ENCODE measurements at places on chromosomes 1 and 21.

GRCh38 chr1:241749041-241749944, 97.2 kb downstream of the WDR64 start:
- DNase-seq = no peak

DNA sequence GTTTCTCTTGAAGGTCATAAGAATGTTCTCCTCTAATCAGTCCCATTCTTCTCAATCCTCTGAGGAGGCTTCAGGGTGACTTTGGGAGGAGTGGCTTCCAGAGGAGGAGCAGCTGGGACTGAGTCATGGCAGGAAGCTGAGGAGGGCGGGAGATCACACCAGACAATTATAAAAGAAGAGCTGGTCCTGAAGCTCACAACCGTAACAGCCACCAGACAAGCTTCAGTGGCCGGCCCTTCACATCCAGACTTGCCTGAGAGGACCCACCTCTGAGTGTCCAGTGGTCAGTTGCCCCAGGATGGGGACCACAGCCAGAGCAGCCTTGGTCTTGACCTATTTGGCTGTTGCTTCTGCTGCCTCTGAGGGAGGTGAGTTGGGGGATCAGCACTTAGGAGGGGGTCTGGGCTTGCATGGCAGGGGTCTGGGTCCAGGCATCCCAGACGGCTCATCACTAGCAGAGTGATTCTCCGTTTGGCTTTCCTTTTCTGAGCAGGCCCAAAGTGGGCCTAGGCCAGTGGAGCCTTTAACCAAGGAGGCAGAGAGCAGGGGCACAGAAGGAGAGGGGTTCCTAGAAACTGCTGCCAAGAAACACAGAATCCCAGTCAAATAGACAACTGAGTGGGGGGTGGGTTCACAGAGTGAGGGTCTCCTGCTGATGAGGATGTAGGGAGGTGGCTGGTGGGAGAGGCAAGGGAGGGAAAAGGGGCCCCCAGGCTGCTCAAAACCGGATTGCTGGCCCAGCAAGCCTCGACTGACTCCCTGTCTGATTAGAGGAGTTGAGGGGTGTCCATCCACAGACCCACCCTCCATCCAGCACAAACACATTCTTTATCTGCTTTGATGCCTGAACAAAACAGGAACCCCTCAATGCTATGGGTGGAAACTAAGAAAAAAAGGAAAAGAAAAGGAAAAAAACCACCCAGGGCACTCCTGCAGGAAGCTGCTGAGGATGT, at the start of gene ECM1:
TSS of gene ECM1 (plus strand) at position 198 of the 953 bp plus-strand sequence. CDS start at position 299, 101 bp downstream.
- no peak for DNase-seq

GRCh38 chr21:31316072-31316471, 28.0 kb downstream of the TIAM1 start:
- no peak for DNase-seq

DNA sequence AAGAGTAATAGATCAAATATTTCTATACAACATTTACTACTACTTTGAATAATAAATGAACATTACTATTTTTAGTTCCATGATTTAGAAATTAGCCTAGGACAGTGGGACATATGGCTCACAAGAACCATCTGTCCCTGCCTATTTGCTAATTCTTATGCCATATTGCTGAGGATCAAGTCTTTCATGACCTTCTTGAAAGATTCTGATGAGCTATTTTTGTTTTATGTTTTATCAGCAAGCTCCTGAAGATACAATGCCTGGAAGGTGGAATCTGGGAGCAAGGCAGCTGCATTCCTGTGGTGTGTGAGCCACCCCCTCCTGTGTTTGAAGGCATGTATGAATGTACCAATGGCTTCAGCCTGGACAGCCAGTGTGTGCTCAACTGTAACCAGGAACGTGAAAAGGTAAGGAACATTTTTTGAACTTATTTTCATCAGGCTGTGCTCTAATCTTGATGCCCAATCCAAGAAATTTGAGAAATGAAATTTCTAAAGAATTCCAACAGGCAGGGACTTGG, 326.7 kb downstream of the PAPPA2 start:
- no peak for DNase-seq

GRCh38 chr1:167288390-167289074, 67.8 kb downstream of the POU2F1 start:
- no peak for DNase-seq

DNA sequence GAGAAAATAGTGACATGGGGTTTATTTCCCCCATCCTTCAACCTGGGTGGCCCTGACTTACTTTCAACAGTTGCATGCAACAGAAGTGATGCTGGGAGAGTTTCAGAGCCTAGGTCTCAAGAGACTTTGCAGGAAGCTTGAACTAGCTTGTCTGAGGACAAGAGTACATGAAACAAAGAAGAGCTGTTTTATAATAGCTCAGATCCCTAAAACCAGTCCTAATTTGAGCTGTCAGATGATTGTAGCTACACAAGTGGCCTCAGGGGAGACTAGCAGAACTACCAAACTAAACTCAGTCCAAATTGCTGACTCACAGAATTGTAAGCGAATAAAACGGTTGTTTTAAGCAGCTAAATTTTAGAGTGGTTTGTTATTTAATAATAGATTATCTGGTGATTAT, 17.1 kb downstream of the RC3H1 start:
- DNase-seq = no peak

- DNase-seq = no peak
Observed at GRCh38 chr1:150559656-150560010, 10.4 kb downstream of the ADAMTSL4 start.

DNA sequence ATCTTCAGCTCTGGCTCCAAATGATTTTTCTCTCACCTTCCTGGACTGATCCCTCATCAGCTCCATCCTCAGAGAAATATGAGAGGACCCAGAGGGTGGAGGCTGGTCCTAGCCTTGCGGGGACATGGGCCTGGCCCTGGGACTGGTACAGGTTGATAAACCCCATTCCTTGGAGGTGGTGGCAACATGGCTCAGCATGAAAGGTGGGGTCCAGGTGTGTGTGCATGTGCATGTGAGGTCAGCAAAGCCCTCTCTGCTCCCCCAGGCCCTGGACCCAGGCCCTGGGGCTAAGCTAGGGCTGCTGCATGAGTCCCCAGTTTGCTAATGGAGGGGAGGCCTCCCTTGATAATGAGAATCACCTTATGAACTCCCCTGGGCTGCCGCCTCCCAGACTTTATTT, 363.1 kb downstream of the MATN1 start:
- no peak for DNase-seq

GRCh38 chr1:213083112-213083445, 32.0 kb downstream of the RPS6KC1 start:
- DNase-seq = no peak

- DNase-seq = no peak
Observed at GRCh38 chr1:239274242-239274830, 112.0 kb upstream of the CHRM3 start.

- DNase-seq = no peak
Observed at GRCh38 chr1:189673217-189673616, 804.4 kb downstream of the BRINP3 start.

DNA sequence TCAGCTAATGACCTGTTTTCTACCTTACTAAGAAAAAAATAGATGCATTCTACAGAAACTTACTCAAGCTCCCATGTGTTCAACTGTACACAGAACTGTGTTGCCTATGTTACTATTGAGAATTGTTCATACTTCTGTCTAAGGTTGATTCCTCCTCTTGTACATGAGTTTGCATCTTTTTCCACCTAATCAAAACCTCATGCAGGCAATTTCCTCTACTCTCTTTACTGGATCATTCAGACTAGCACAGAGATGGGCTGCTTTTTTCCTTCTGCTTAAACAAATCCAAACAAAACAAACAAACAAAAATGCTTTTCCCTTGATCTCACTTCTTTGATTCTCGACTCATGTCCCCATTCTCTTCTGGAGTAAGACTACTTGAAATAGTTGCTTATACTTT, 58.8 kb upstream of the PTGFR start:
- no peak for DNase-seq

GRCh38 chr1:6584126-6585080, 4.6 kb downstream of the ZBTB48 start:
- DNase-seq = no peak

DNA sequence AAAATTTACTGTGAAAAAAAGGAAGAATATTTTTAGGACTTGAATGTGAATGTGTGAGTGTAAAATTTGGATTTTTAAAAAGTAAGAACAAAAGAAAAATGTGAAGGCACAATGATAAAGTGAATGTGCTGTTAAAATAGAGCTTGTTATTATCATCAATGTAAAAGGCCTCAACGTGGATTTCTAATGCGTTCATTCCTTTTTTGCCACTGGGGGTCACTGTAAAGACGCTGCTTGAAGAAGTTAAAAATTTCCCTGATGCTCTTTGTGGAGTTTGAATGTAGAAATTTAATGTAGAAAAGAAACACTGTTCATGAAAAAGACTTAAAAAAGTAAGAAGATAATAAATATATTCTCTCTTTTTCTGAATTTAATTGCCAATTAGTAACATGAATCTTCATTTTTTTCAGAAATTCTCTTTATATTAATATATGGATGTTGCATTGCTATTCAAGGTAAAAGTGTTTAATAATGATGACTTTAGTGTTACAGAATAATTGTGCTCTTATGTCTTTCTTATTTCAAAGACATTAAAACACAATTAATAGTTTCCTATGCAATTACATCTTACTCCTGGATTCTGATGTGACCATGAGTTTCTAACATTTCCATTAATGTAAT, 161.5 kb downstream of the DNM3 start:
- no peak for DNase-seq

GRCh38 chr1:29236712-29237128, 398 bp downstream of the PTPRU start:
- DNase-seq = no peak

DNA sequence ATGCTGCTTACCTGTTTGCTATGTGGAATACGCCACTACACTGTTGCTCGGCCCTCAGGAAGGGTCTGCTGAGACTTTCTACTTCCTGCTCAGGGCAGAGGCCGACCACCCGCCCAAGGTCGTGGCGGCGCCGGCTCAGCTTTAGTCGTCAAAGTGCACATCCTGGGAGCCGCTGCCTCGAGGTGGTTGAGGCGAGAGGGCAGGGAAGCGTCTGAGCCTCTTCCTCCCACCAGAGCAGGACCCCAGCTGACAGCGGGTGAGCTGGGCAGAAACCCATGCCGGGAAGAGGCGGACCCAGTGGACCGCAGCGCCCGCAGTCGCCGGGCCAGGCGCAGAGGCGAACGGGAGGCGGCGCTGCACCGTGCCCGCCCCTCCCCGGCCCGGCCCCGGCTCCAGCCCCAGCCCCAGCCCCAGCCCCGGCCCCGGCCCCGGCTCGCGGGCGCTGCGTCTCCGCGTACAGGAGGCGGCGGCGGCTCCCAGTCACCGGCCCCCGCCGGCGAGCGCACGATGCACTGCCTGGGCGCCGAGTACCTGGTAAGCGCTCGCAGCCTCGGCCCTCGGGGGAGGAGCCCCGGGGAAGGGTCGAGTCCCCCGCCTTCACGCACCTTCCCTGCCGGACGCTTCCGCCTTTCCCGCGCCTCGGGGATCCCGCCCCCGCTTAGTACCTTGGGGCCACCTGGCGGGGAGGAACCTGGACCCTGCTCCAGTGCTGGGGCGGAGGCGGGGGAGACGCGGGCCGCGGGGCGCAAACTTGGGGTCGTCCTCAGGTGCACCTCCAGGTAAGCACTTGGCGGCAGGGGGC, at the start of gene SLC44A3:
TSS of gene SLC44A3 (plus strand) at position 413 of the 802 bp plus-strand sequence. CDS start at position 508, 95 bp downstream.
- DNase-seq = peak; percentile 4

- no peak for DNase-seq
Observed at GRCh38 chr1:243956450-243956849, 94.6 kb upstream of the ZBTB18 start.

GRCh38 chr1:211788626-211789025, 41.9 kb downstream of the LPGAT1 start:
- DNase-seq = no peak

DNA sequence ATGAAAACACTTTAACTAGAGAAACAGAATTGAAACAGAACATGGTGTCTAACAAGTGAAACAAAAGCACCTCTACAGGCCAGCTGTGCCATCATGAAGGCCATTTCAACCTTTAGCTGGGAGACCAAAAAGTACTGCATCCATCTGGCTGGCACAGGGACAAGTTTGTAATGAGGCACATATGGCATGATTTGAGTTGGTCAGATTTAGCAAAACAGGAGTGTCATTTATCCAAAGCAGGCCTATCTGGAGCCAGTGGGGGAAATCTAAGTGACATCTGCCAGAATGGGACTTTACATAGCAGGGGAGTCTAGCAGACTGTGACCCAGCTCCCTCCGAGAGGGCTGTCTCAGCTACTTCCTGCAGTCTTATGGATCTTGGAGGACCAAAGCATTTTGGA, 51.9 kb downstream of the DNTTIP2 start:
- no peak for DNase-seq

- DNase-seq = no peak
Observed at GRCh38 chr1:159532922-159533321, 2.9 kb downstream of the OR10J5 start.

DNA sequence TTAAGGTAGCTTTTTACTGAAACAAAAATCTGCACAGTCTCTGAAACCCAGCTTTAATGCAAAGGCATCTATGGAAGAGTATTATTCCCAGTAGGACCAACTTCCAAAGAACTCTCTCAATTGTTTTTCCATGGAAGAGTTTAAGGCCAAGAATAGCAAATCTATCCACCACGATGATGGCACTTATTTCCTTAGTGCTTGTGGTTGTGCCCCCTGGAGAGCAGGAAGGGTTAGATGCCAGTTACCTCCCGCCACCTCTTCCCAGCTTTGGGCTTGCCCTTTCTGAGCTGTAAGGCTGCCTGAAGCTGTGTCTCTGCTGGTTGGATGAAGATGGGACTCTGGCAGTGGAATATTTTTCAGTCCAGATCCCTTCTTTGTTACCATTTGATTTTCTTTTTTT, 4.8 kb upstream of the ATP1A1 start:
- no peak for DNase-seq

DNA sequence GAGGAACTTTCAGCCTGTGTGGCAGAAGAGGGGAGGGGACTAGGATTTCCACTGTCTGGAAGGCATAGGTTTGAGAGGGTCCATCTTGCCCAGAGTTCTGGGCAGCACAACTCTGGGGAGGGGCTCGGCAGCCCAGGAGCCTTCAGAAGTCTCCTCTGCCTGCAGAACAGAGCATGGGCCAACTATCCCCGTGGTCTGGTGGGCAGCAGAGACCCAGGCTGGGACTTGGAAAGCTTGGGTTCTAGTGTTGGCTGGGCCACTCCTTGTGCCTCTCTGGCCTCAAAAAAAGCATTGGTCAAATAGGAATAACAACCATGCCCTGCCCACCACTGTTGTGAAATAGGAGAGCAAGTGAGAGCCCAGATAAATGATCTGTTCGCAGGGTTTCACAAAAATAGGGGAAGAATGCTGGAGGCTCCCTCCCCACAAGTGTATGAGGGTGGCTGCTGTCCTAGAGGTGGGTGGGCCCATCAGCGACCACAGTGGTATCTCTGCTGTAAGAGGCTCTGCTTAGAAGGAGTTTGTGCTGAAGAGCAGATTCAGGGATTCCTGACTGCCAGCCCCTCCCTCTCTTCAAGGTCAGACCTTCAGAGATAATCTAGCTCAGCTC, 8.9 kb downstream of the EPHA10 start:
- DNase-seq = no peak

Data from activated T-helper 9 cell treated with anti-CD3 and anti-CD28 coated beads, Interleukin-2, amount 50 U/mL, for 16 hours (primary cell).